ENCODE measurements at places on chromosomes 11 and 22.

DNA sequence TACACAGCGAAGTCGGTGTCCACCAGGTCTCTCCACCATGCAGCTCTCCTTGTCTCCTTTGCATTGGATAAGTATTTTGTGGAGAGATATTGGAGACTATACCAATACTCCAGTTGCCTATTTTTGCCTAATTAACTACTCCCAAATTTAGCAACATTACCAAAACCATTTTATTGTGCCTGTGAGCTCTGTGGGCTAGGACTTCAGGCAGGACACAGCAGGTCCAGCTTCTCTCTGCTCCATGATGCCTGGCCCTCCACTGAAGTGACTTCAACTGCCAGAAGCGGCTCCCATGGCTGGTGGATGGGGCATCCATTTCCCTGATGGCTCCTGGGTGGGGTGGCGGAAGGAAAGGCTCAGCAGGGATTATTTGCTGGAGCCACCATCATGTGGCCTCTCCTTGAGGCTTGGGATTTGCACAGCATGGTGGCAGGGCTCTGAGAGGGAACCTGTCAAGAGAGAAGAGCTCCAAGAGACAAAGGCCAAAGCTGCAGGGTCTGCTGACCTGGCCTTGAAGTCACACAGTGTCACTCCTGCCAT lies 36.9 kb upstream of the MAPK1 start:
- no peak for DNase-seq

- peak; percentile 15 for DNase-seq
Observed at GRCh38 chr11:93541884-93542810, 1.0 kb downstream of the SMCO4 start.

- no peak for DNase-seq
Observed at GRCh38 chr11:7672960-7673723, at the start of gene CYB5R2. Gene CYB5R2 (minus strand): TSS chr11:7673500. CDS start chr11:7672825, 675 bp downstream.

DNA sequence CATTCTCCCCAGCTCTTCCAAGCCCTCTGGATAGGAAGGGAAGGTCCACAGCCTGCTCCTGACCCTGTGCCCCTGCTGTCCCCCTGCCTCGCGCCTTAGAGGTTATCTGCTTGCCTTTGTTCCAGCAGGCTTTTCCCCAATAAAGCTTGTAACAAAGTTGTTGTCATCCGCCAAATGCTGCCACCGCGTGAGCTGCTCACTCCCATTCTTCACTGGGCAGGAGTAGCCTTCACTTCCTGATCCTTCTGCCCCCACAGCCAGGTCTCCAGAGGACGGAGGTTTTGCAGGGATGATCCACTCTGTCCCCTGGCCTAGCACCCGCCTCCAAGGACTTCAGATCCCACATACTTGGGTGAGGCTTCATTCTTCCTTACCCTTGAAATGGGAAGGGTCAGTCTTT lies 94.0 kb upstream of the RASSF10 start:
- no peak for DNase-seq

DNA sequence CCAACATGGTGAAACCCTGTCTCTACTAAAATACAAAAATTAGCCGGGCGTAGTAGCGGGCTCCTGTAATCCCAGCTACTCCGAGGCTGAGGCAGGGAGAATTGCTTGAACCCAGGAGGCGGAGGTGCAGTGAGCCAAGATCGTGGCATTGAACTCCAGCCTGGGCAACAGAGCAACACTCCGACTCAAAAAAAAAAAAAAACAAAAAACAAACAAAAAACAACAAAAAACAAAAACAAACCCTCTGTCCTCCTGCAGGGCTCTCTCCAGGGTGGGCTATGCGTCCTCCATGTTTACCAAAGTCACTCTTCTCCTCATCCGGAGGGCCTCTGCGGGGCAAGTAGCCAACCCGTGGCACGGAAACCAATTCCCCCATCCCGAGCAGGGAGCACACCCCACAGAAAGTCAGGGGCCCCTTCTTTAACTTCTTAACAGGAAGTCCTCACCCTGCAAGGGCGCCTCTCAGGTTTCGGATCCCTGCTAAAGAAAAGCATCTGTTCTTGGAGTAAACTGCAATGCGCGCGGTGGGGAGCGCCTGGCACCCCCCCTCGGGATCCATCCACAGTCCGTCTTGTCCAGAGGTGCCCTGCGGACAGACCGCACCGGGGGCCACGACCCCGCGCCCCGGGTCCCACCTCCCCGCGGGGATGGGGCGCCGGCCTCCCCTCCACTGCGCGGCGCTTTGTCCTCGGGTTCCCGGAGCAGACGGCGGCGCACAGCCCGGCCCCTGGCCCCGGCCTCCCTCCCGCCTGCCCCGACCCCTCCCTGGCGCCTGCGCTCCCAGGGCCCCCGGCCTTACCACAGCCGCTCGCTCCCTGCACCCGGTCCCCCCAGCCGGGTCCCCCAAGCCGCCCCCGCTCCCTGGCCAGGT lies 712 bp downstream of the CERK start:
- no peak for DNase-seq

DNA sequence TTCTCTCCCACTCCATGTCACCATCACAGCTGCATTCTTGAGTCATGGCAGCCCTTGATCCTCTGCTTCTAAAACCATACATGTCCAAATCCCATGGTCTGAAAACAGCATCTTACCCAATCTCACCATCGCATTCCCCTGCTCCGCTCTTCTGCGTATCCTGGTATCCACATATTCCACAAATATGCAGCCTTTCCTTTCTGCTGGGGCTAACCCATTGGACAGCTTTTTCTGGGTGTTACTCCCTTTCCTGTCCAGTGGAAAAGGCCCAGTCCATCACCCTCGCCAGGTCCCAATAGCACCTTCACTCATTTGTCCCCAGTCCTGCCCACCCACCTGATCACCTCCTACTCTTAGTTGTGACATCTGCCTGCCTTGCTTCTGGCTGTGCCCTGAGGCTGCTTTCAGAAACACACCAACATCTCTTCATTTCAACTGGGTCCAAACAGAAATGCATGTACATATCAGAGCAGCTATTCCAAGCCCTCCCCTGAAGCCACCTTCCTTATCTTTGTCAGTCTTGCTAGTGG lies 237.6 kb upstream of the TBCEL start:
- no peak for DNase-seq

DNA sequence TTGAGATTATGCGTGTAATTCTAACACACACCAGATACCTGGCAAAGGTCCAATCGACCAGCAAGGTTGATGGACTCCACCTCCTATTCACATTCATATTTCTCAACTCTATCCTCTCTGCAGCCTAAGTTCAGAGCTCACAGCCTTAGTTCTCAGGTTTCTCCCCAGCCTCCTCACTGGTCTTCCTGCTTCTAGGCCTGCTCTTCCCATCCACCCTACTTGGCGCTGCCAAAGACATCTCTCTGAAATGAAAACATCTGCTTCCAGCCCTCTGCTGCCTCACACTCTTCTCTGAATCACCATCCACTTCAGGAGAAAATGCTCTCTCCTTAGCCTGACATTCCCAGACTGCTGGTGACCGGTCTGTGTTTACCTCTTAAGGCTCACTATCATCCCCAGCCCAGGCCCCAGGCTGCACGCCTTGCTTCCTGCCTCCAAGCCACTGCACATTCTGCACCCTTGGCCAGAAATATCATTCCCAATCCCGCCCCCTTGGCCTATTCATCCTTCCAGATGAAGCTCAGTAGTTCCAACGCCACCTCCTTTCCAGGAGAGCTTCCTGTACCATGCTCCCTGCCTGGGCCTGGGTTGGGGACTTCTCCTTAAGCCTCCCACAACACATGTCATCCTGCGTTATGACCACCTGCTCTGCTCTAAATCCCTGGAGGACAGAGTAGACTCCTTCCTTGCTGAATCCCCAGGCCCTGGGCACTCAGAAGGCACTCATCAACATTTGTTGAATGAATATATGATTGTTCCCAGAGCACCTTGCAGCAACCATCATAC lies 3.5 kb downstream of the ARRB1 start:
- DNase-seq = no peak

DNA sequence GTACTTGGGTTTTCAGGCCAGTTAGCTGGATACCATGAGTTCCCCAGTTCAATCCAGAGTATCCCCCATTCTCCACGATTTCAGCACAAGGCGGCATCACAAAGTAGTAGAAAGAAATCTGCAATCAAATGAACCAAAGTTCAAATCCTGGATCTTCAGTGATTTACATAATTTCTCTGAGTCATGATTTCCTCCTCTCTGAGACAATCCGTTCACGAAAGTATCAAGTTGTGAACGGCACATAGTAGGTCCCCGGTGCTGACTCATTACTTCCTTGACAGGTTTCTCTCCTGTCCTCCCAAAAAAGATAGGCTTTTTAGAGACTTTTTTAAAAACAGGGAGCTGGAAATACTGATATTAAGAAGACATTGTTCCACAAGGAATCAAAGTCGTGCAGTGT lies 69.1 kb upstream of the AKIP1 start:
- no peak for DNase-seq

GRCh38 chr11:31050061-31050765 lies 319.3 kb downstream of the DCDC1 start:
- DNase-seq = no peak

GRCh38 chr11:60761436-60762190 lies 4.9 kb downstream of the MS4A15 start:
- no peak for DNase-seq

DNA sequence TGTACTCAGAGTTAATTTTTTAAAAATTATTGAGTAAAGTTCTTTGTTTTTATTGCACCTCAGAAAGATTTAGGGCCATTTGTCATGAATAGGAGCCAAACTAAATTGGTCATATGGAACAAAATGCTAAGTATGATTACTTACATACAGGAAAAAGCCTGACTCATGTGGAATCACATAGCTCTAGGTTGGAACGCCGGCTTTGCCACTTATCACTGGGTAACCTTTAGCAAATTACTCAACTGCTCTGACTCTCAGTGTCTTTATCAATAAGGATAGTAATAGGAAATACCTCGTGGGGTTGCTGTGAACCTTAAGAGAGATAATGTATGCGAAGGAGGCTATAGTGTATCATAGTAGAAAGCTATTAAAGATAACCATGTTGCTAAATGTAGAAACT lies 638.5 kb downstream of the NELL1 start:
- DNase-seq = no peak

DNA sequence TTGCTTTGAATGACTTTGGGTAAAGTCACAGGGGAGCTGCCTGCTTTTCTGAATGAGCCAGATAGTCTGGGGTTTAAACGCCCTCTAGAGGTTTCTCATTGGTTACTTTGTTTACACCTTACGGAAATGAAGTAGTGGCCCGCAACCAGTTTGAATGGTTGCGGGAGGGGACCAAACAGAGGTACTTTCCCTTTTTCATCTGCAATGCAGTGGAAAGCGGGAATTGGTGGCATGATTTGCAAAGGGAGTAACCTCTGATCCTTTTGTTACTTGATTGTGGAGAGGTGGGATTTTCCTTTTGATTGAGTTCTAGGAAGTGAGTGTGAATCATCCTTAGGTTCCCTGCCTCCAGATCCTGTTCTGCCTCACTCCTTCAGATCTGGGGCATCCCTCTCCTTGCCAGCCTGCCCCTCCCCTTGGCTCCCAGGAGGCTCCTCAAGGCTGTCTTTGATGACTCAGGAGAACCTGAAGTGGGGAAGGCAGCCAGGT lies 15.9 kb upstream of the GLYATL1 start:
- no peak for DNase-seq

DNA sequence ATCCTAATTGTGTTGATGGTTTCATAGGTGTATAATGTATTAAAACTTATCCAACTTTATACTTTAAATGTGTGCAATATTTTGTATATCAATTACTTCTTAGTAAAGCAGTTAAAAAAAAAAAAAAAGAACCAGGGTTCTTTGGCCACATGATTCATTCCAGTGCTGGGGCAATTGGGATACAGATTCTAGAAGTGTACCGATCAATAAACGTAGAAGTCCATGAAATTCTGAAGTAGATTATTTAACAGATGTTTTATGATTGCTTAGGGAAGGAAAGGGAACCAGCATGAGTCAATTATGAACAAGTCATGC lies 51.0 kb downstream of the MAPK1 start:
- DNase-seq = no peak

- DNase-seq = peak; percentile 73
Observed at GRCh38 chr22:37807410-37808293, at the start of gene GCAT. Gene GCAT (plus strand): TSS chr22:37807934. CDS start chr22:37807968, 34 bp downstream.

DNA sequence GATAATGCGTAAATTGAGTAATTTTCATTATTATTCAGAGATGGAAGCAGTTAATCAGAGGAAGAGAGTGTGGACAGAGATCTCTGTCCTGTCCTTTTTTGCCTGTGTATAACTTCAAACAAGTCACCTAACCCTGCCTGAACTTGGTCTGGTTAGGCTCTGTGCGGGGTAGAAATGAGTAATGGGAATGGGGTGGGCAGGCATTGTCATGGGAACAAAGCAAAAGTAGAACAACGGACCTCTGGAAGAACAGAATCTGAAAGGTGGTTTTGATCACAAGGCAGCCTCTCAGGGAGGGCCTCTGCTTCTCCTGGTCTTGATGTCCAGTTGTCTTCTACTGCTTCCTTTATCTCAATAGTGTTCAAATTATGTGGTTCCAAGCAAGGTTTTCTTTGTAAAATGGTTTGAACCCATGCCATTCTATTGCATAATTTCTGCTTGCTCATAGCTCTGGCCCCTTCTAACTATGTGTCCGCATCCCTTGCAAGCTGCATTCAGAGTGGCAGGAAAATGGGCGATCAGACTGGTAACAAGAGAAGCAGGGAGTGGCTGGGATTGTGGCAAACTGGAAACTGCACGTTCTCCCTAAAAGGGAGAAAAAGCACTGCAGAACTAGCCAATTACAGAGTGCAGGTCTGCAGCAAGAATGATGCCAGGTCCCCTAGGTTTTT lies 76.1 kb downstream of the PRR5L start:
- DNase-seq = no peak

DNA sequence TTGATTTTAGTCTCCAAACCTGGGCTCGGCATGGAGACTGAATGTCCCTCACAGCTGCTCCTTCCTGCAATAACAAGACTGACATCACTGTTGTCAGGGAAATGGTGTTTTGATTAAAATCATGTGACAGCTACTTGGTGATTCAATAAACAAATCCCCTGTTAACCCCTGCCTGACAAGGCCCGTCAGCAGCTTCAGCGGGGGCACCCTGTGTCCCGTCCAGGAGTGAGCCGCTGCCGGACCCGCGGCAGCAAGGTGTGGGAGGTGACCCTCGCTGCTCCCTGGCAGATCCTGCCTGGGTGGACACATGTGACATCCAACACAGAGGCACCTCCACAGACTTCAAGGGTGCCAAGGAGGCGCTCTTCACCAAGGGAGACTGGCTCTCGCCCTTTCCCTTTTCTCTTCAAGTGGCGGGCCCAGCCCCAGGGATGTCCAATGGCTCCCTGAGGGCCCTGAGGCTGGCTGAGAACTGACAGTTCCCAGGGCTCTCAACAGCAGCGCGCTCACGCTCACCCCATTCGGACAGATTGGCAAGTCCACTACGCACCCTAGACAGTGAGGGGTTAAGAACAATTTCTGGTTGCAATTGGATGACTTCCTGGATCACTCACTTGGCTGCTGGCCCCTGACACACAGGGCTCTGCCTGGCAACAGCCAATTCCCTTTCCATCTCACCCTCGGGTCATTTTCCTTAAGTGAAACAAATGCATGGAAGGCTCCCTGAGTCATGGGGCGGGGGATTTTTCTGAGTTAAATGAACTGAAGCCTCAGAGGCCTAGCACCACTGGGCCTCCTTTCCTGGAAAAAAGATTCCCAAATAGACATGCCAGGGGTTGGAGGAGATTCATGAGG lies 30.7 kb downstream of the PPP2R1B start:
- DNase-seq = no peak

All from activated CD8-positive, alpha-beta memory T cell treated with anti-CD3 and anti-CD28 coated beads for 4 hours (primary cell).